GM12878 (cell line): ENCODE measurements at places on chromosomes 6 and 20.

GRCh38 chr6:39369987-39370386 is 47.5 kb upstream of the KCNK16 start:
- DNase-seq, result no peak

- no peak for DNase-seq
Measured at GRCh38 chr6:11994875-11995461, 17.1 kb upstream of the HIVEP1 start.

DNA sequence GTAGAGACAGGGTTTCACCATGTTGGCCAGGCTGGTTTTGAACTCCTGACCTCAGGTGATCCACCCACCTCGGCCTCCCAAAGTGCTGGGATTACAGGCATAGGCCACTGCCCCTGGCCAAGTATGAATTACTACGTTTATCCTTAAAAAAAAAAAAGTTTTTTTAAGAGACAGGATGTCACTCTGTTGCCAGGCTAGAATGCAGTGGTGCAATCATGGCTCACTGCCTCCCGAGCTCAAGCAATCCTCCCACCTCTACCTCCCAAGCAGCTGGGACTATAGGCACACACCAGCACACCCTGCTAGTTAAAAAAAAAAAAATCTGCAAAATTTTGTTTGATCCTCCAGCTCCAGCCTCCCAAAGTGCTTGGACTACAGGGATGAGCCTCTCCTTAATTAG is 23.1 kb downstream of the IYD start:
- DNase-seq, result no peak

DNA sequence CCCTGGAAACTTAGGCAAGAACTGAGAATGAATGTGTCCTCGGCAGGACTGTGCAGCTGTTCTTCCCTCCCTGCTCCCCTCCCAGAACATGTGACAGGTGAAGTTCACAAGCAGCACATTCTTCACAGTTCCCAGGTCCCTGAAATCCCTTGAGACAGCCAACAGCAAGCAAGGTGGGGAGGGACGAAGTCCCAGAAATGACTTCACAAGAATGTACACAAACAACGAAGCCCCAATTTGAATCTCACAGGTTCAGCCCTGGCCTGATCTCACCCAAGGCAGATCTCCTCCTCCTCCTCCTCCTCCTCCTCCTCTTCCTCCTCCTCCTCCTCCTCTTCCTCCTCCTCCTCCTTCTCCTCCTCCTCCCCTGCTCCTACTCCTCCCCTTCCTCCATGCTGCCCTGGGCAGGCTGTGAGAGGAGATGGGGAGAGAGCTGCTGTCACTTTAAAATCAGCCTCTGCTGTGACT is 32.4 kb downstream of the WRNIP1 start:
- DNase-seq, result no peak

GRCh38 chr6:158023597-158023939 is 41.9 kb downstream of the SYNJ2 start:
- DNase-seq, result no peak

GRCh38 chr20:14495066-14495465 is 157.7 kb upstream of the FLRT3 start:
- DNase-seq, result no peak
